ENCODE measurements at places on chromosomes 4 and X.

DNA sequence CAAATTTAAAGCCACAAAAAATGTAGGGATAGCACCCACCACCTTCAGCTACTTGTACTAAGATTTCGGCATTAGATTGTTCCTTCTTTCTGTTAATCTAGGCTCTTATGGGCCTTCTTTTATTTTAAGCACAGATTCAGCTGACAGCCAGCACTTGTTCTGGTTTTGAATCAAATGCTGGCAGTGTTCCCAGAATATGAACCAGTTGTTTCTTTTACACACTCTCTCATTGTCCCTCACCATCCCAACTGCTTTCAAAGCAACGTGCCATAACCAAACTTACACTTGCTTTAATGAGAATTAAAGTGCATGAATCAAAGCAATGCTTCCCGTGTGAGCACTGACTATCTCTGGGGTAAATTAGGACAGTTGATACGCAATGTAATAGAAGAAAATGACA, 744.5 kb upstream of the FAM241A start:
- DNase-seq, result peak; percentile 32

GRCh38 chr4:146833530-146833929, 112.1 kb downstream of the TTC29 start:
- no peak for DNase-seq

- DNase-seq, result peak; percentile 18
Measured at GRCh38 chr4:4327652-4328121, 37.6 kb downstream of the ZBTB49 start.

DNA sequence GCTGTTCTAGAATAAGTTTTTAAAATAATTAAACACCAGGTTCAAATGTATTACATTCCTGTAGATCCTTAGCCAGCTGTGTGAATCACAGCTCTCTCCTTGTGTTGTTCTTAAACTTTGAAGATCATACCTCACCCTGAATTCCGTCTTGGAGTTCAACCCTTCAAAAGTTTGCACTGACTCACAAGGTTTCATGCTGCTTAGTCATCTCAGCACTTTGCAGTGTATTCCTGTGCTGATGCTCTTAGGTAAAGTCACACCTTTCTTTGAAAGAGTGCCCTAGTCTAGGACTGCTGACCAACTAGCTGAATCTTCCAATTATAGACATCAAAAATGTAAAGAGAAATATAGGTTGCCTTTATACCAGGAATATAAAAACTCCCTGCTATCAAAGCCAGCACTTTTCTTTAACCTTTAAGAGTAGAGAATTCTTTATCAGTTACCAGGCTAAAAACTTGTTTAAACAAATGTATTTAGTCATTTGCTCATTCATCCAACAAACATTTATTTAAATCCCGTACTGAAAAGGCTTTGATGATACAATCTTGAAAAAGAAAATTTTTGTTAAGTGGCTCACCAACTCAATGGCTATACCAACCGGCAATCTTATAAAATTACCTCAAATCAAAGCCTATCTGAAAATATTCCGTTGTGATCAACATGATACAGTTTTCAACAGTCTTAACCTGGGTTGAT, 169.7 kb downstream of the RAP1GDS1 start:
- DNase-seq, result peak; percentile 60

DNA sequence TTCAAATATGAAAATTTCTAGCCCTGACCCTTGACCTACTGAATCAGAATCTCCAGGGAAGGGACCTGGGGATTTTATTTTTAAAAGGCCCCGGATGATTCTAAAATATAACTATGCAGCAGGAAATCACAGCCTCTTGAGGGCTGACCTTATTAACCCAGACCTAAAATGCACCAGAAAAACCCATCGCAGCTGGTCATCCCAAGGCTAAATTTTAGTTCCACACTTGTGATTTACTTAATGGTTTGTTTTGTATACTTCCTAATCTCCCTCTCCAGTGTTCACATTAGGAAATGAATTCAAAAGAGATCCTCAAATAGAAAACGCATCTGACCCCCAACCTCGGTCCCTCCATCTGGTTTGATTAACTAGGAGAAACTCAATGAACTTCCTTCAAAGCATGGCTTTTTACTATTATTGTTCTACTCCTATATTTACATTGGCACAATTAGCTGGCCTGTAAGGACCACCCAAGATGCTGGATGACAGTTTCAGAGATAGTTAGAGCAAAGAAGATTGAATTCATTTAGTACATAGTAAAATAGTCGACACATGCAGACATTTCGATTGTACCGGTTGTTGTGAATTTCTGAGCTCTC, 147.8 kb upstream of the MED14 start:
- DNase-seq, result no peak

GRCh38 chr4:185334326-185334725, 61.4 kb downstream of the LRP2BP start:
- no peak for DNase-seq

DNA sequence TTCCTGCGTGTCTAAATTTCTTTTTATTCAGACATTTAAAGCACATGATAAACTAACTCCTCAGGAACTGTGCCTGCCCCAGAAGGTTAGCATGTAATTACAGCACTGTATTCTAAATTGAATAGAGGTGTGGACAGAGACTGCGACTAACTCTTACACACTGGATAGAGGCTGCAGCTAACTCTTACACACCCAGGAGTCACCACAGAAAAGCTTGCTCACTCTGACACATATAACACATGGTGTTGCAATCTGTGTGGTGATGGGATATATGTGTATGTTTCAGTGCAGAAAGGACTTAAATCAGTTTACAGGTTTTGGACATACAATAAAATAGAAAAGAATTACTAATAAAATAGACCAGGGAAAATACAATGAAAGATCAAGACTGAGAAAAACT, 41.5 kb downstream of the SMAD1 start:
- DNase-seq, result no peak

DNA sequence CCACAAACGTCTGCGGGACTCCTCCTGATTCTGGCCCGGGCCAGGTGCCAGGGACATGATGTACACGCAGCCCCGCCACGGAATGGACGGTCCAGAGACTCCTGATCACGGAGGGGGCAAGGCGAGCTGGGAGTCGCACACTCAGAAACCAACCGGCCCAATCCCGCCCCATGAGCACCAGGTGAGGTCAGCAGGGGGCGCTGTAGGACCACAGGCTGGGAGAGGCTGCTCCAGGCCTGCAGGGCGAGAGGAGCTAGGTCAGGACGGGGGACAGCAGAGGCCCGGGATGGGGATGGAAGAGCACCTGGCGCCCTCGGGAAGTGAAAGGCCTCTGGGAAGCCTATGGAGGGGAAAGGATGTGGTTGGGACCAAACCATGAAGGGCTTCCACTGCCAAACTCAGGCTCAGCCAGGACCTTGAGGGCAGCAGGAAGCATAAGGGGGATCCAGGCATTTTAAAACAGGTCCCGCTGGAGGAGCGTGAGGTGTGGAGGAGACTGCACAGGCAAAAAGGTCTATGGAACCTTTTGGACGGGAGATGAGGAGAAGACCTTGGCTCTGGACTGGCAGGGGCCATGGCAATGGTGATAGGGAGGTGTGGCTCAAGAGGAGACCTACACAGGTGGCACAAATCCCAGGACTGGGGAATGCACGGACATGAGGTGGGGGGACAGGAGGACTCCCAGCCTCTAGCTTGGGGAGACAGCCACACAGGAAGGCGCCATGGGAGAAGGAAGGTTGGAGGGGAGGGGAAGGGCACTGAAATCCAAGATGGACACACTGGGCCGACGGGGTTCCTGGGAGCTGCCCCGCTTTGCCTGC, 79.2 kb downstream of the MTMR1 start:
- DNase-seq, result peak; percentile 77

- no peak for DNase-seq
Measured at GRCh38 chrX:124378643-124379042, 32.3 kb downstream of the SH2D1A start.

GRCh38 chr4:169152899-169153298, 117.9 kb downstream of the SH3RF1 start:
- no peak for DNase-seq

DNA sequence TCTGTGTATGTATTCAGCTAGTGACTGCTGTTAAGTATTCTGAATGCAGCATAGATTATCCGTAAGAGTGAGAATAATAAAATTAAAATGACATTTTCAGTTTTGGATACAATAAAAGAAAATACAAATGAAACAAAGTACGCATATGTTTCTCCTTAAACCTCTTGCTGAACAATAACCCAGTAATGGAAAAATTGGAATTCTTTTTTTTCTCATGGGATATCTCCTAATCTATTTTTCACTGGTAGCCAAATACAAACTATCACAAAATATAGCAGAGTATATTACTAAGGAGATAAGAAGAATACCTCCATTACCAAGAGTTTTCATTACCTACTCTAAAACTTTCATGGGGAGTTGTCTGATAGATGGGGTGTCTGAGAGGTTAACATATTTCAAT, 6.0 kb downstream of the RAB28 start:
- no peak for DNase-seq

DNA sequence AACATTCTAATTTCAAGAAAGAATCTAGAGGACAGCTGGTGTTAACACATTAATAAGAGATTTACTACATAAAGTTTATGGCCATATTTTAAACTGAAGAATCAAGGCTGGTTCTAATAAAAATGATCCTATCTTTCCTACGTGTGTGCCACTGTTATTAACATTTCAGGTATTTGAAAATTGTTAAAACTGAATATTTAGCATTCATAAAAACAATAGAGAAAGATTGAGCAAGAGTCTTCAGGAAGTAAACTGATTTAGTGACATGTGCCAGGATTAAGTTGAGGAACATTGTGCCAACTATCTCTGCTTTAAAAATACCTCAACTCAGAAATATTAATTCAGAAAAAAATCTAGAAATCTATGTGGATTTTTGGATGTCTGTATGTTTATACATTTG, 810.1 kb downstream of the FAT4 start:
- no peak for DNase-seq

GRCh38 chr4:175622887-175623286, 189.2 kb downstream of the GPM6A start:
- DNase-seq, result no peak

GRCh38 chr4:3239303-3239702, 9.7 kb upstream of the MSANTD1 start:
- DNase-seq, result no peak

GRCh38 chr4:68570122-68570507, 6.0 kb downstream of the UGT2B17 start:
- DNase-seq, result no peak

DNA sequence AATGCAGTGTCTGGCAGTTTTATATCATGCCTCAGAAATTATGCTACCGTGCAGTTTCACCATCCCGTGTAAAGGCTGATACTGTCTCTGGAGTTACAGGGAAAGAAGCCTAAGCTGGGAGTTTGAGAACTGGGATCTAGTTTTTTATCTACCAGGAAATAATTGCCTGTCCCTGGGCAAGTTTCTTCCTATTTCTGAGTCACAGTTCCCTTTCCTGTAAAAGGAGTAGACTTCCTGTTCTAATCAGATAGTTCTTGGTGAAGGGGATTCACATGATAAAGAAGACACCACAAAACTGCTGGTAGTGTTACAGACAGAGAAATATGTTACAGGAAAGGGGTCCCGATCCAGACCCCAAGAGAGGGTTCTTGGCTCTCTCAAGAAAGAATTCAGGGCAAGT, 17.1 kb downstream of the HERC3 start:
- DNase-seq, result no peak

DNA sequence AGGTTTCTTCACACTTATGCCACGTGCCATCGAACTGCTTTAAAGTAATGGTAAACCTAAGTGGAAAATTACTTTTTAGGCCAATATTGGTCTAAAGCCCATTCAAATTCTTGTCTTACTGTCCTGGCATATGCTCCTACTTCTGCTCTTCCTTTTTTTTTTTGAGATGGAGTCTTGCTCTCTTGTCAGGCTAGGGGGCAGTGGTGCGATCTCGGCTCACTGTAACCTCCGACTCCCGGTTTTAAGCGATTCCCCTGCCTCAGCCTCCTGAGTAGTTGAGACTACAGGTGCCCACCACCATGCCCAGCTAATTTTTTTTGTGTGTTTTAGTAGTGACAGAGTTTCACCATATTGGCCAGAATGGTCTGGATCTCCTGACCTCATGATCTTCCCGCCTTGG, 129.0 kb upstream of the TECRL start:
- no peak for DNase-seq

DNA sequence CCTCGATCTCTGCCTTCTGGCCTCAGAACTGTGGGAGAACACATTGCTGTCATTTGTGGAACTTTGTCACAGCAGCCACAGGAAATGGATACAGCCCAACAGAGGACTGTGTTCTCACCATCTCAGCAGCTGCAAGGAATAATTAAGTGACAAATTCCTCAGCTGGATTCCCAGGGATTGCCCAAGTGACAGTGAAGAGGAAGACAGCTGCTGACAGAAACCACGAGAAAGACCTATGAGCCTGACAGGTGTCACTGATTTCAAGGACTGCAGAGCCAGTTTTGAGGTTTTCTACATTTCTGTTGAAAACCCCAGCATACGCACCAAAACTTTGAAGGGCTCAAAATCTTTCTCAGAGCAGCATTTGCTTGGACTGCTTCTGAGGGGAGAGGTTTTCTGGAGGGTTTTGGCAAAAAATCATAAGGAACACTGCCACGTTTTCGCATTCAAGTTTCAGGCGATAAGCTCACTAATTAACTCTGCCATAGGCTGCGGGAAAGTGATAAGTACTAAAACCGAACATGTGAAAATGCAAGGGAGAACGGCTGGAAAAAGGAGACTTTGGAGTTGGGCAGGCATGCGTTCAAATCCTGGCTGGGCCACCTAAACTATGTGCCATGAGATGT, 88.8 kb downstream of the DRD5 start:
- no peak for DNase-seq

GRCh38 chr4:176256921-176257320, 12.1 kb downstream of the ASB5 start:
- DNase-seq, result no peak

DNA sequence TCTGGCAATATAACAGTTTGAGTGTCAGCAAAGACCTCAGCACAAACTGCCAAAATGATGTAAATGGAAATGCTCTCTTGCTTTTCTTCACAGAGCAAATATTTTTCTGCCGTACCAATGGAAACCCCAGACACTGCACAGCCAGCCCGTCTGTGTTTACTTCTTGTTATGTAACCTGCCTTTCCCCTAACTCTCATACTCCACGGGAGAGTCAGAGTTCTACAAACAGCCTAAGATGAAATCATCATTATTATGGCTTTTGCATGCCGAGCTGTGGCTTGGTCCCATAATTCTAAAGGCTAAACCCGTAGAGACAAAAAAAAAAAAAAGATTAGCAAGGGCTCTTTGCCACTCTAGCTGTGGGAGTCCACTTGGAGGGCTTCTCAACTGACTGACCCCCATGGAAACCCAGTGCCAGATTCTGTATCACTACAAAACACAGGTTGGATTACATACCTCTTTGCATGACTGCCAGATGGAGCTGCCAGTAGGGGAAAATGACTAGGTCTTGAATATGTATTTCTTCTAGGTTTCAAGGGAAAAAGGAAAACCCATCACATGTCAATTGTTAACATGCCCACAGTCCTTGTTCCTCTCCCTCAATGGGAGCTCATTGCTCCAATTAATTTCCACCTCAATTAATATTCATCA, 197.2 kb upstream of the CNKSR2 start:
- no peak for DNase-seq

GRCh38 chr4:113053883-113054282, 4.4 kb downstream of the ANK2 start:
- no peak for DNase-seq

DNA sequence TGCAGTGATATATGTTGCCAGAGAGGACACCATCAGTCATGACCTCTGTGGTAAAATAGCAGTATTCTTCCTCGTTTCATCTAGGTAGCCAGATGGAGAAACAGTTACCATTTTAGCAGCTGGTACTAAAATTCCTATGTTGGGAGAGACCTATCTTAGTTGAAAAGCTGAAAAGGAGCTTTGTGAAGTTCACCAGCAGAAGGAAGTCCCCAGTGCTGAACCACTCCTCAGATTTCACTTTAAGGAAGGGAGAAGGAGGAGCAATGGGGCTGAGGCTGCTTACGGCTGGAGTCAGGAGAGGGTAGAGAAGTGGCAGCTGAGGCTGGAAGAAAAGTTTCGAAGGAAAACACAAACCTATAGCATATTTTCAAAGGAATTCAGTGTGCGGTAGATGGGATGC, 103.7 kb downstream of the ATXN3L start:
- no peak for DNase-seq
